ENCODE measurements at places on chromosomes 6 and 20. TPM values are rescaled to one million over a fixed set of nuclear protein-coding genes. Genes with fewer than 3 reads are reported as not detected.

IFNGR1 gene
- total RNA-seq = 58.3 TPM

ZBTB46 gene
- total RNA-seq = 42.1 TPM

RALY gene
- total RNA-seq = 168 TPM

SYTL3 gene
- 0.77 TPM for total RNA-seq

CDK19 gene
- total RNA-seq = 19.0 TPM

HSPA1B gene
- total RNA-seq = 19.8 TPM

HLA-DPA1 gene
- 8.5 TPM for total RNA-seq

CENPQ gene
- total RNA-seq = 7.5 TPM

BMP2 gene
- 1.1 TPM for total RNA-seq

ADAT2 gene
- 10.0 TPM for total RNA-seq

- no peak for DNase-seq
These were observed 35.0 kb upstream of the COL21A1 start for GRCh38 chr6:56282391-56282790.

GRCh38 chr6:111727041-111727440, 121.4 kb upstream of the TRAF3IP2 start:
- DNase-seq = no peak

- no peak for DNase-seq
These were observed 33.2 kb upstream of the TASP1 start for GRCh38 chr20:13671916-13672378.

DNA sequence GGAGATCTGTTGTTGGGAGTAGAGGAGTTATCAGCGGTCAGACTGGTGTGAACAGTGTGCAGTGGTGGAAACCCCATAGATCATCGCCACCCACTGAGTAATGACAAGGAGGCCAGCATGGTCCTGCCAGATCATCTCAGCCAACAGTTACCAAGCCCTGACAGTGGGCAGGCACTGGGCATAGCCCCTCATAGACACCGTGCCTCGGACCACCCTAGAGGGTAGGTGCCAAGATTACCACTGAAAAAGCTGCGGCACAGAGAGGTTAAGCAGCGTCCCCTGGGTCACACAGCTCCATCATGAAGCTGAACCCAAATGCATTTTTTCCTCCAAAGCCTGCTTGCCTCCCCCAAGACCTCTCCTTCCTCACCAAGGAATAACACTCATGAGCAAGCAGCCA, 21.5 kb upstream of the BMP7 start:
- DNase-seq = no peak

- peak; percentile 28 for DNase-seq
These were observed 117.5 kb upstream of the SAMD5 start for GRCh38 chr6:147390909-147391536.

DNA sequence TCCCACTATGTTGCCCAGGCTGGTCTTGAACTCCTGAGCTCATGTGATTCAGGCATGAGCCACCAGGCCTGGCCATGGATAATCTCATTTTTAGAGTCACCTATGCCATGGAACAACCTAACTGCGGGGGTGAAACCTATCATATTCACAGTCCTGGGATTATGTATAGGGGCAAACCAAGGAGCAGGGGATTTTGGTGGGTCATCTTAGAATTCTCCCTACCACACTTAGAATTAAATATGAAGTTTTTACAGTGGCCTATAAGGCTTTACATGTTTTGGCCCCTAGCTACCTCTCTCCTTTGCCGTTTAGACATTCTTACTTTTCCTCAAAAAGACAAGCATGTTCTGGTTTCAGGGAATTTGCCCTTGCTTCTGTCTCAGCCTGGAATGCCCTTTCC, 20.6 kb upstream of the VEGFA start:
- DNase-seq = no peak

- no peak for DNase-seq
These were observed 12.1 kb upstream of the RAB22A start for GRCh38 chr20:58297394-58297793.

GRCh38 chr20:60066438-60066823, 108.2 kb downstream of the CDH26 start:
- no peak for DNase-seq

- no peak for DNase-seq
These were observed 76.0 kb upstream of the TBC1D7 start for GRCh38 chr6:13404228-13404891.

DNA sequence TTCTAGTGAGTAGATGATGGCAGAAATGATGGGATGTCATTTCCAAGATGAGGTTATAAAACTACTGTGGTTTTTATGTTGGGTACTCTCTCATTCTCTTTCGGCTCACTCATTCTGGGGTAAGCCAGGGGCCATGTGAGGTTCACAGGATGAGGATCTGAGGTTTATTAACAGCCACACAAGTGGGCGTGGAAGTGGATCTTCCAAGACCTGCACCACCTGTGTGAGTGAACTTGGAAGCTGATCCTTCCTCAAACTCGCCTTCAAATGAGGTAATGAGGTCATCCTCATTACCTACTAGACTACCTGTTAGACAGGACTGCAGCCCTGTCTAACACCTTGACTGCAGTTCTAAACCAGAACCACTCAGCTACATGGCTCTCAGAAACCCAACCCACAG, 45.1 kb upstream of the TAGAP start:
- DNase-seq = no peak

- no peak for DNase-seq
These were observed 9.4 kb upstream of the BMP7 start for GRCh38 chr20:57275813-57276212.

GRCh38 chr6:67219346-67219745, 1415.7 kb upstream of the ADGRB3 start:
- no peak for DNase-seq

GRCh38 chr6:55892749-55893357, 17.5 kb upstream of the BMP5 start:
- DNase-seq = no peak

DNA sequence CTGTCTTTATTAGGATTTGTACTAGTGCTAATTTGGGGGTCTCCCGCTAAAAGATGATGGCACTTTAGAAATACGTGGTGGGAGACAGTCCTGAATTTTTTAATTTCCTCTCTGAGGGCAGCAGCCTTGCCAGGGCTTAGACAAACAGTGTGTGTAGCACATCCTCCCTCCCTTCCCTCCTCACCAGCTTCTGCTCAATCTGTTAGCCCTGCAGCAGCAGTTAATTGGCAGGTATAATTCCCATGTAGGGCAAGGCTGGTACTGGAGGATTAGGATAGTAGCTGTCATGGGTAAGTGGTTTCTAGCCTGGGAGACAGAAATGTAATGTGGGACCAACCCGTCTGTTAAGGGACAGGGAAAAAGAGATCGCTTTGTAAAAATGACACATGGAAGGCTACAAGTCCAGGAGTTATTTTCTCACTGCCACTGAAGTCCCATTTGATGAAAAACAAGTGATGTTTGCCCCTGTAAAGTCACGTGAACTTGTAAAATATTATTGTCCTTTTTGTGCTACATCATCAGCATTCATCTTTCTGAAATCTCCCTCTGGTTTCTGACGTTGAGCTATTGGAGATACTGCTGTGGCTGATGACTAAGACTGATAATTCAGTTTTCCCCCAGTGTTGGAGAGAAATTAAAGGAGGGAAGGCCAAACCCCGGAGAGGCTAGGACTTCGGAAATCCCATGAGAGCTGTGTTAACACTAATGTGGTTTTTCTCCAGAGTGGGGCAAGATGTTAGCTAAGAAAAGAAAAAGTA, 40.6 kb downstream of the CTNNBL1 start:
- DNase-seq = no peak

DNA sequence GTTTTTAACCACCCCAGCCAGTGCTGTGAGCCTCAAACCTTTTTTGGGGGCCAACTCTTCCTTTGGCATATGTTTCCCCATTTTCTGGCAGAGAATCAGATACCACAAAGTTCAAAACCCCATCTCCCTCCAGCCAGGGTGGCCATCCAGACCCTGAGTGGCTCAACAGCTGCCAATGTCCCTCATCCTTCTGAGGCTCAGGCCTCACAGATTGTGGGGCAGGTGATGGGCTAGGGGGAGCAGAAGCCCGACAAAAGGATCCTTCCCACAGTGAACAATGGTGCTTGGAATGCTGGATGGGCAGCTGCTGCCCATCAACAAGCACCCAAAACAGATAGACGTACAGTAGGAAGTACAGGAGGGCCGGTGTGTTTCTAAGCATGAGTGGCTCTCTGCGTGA, 42.6 kb upstream of the IL17A start:
- DNase-seq = no peak

GRCh38 chr6:133623065-133623464, 265.8 kb upstream of the TCF21 start:
- no peak for DNase-seq

GRCh38 chr20:62236200-62236599, 2.1 kb upstream of the OSBPL2 start:
- no peak for DNase-seq

- DNase-seq = no peak
These were observed 896 bp downstream of the RPP21 start for GRCh38 chr6:30345852-30346251.

DNA sequence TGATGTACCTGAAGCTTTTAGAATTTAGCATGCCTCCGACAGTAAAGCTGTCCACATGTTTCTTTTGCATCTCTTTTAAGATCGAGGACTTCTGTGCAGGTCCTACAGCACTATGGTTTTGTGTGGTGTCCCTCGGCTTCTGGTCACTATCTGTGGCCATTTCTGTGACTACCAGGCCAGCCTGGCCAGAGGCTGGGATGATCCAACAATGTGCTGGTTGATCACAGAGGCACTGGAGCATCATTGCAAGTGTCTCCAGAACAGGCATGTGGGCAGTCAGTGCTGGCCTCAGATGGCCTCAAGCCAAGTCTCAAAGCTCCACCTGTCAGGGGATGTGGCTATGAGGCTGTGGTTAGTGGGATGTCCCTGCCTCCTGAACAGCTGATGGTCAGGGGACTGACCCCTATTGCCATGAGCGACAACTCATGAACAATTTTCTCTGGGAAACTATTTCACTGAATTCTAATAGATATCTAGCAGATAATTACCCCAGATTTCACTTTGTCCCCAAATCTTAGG, 136.6 kb downstream of the SYNDIG1 start:
- DNase-seq = no peak
